T-helper 2 cell (primary cell): ENCODE measurements at places on chromosomes 12 and 14.

- no peak for DNase-seq
Measured at GRCh38 chr12:857611-858010, 91.9 kb downstream of the RAD52 start.

DNA sequence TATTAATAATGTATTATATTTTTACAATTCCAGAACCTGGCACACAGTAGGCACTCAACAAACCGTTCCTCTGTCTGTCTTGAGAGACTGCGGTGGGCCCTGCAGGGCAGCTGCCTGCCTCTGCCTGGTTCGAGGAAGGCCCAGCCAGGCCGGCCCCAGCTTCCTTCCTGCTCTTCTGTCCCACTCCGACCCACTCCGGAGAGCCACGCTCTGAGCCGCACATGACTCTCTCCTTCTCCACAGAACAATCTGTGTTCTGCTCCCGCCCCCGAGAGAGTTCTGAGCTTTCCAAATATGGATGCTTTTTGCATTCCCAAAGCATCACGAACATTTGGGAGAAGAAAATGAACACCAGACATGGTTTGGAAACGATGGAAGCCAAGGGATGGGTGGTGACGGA lies 57.3 kb downstream of the TTC7B start:
- no peak for DNase-seq

- peak; percentile 38 for DNase-seq
Measured at GRCh38 chr12:52213564-52214420, 19.3 kb upstream of the KRT7 start.

DNA sequence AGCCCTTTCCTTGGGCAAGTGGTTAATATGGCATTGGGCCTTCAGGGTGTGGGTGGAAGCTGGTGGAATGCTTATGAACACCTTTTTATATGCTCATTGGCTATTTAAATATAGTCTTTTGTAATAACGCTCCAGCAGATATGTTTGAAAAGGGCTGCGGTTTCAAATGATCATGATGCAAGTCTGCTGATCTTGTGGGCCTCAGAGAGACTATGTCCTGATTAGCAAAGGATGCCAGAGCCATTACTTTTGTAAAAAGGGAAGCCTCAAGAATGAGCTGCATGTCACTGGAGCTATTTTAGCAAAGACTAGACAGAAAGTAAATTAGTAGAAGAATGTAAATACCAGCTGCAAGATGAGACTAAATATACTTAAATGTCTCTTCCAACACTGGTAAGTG lies 200.5 kb downstream of the GXYLT1 start:
- DNase-seq: no peak

DNA sequence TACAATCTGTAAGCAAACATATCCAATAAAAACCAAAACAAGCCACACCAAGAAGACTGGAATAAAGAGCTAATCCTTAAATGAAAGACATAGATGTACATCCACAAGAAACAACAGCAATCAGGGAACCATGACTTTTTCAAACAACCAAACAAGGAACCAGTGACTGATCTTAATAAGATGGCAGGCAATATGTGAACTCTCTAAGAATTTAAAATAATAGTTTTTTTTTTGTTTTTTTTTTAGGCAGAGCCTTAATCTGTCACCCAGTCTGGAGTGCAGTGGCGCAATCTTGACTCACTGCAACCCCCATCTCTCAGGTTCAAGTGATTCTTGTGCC lies 52.9 kb upstream of the CAPRIN2 start:
- no peak for DNase-seq

- no peak for DNase-seq
Measured at GRCh38 chr12:125033288-125033687, 31.9 kb upstream of the AACS start.

DNA sequence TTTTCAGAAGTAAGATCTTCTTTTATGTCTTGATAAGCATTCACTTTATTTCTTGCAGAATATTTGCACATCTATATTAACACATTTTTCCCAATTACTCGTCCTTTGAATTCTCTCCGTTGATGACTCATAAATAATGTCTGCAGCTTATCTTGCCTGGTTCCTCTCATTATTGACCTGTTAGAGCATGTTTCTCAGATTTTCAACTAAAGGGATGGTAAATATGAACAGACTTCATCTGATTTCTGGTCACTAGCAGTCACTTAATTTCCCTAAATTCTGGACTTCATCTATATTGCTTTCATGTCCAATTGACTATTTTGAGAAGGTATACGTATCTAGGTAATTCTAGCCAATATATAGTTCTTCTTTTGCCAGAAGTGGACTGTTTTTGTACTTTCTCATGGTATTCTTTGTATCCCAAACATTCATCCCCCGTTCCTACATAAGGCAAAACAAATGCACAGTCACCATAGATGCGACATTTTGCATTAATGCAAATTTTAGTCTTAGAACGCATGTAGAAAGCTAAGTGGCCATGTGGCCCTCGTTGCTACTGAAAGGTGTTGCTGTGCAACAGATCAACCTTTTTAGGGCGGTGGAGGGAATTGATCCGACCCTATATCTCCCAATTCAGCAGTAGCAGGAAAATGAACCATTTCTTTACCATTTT lies 6.2 kb downstream of the PIK3C2G start:
- no peak for DNase-seq

- DNase-seq: no peak
Measured at GRCh38 chr12:13095266-13095995, 8.0 kb downstream of the GSG1 start.

GRCh38 chr12:5407034-5407856 lies 24.7 kb upstream of the NTF3 start:
- no peak for DNase-seq

- DNase-seq: no peak
Measured at GRCh38 chr14:31926123-31926522, 151.0 kb upstream of the ARHGAP5 start.

DNA sequence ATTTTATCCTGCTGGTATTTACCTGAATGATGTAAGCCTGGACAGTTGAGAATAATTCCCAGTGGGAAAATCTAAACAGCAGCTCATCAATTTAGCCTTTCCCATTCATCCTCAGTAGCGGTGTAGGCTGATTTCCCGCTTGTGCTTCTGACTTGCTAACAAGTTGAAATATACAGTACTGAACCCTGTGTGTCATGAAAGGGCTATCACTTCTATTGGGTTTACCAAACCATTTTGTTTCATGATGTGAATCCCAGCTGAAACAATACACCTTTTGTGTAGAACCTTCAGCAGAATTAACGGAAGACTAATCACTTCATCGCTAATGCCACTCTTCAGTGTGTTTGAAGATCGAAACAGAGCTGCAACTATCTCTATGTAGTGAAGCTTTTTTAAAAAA lies 88.4 kb downstream of the POLR3B start:
- DNase-seq: no peak

DNA sequence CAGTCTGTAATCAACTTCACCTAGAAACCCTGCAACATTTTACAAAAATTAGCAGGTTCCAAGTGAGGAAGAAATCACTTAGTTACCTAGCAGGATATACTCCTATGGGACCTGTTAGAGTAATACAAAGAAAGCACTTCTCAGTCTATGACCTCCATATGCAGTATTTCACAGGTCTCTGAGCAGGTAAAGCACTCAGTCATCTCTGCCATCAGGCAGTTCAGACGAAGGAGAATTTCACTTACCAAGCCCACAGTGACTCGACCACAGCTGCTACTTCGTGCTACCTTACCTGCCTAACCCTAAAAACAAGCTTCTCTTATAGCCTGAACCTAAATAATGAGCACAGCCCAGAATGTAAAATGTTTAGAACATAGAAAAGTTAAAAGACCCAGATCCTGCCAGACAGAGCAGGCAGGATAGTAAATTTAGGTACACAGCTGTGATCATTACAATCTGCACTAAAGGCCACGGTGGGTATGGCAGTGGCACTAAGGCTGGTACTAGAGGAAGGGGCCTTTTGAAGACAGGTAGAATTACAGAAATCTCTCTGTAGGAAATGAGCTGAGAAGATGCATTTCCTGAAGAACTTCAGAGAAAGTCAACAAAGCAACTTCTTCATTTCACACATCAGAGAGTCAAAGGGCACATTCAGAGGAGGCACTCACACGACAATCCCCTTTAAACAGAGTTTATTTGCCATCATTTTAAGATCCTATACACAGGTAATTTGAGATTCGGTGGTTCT lies 35.7 kb downstream of the DCAF5 start:
- DNase-seq: no peak

DNA sequence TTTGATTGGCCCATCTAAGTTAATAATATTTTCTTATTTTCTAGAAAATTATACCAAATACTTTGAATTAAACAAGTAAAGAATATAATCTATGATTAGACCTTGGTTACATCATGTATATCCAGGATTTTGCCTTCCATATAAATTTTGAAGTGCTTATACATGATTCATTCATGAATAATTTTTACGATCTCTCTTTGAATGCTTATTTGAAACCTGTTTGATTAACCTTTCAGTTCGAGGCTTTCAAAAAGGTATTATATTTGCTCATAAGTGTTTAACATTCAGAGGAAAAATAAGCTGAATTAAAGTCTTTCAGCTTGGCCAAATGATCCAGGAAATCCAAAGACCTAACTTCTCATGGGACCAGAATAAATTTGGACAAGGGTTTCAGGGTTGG lies 495.2 kb upstream of the GARIN6 start:
- no peak for DNase-seq

GRCh38 chr12:75269209-75269608 lies 59.6 kb upstream of the KCNC2 start:
- no peak for DNase-seq

DNA sequence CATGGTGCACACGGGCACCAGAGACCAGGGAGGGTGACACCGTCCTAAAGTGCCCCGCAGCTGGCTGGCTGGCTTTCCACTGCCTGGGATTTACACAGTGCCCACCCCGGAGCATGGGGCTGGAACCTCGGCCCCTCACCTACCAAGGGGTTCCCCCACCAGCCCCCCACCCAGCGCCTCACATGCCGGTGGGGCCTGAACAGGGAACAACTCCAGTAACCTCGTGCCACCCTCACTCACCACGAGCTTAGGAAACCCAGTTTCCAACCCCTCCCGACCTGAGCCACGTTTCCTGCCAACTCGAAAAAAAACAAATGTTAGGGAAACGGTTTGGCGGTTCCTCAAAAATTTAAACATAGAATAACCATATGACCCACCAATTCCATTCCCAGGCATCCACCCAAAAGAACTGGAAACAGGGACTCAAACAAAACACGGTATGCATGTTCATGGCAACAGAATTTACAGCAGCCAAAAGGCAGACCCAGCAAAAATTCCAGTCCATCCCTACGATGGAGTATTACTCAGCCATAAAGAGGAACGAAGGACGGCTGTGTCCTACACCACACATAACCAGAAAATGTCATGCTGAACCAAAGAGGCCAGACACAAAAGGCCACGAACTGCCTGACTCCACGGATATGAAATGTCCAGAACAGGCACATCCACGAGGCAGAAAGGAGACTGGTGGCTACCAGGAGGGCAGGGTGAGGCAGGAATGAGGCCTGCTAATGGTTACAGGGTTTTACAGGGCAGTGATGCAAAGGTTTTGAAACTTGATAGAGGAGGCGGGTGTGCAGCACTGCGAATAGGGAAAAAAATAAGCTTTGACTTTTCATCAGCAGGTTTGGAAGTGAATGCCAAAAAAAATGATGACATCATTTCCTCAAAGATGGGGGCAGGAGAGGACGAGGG lies 68.9 kb downstream of the NCOR2 start:
- no peak for DNase-seq

DNA sequence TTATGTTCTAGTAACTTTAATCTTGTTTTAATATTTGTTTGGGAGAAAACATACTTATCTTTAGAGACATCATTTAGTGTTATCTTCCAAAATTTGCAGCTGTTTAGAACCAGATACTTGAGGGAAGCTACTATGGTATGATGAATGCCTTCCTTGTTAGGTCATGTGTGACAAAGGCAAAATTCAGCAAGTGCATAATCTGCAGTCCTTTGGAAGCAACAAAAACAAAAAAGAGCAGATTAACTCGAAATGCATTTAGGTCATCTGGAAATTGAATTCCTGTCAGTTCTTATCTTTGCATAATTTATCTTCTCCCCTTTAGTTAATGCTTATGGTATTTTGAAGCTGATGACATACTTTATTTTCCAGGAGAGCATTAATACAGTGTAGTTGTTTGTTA lies 3.5 kb downstream of the FBXO34 start:
- DNase-seq: no peak

- DNase-seq: no peak
Measured at GRCh38 chr14:89175881-89176799, 240.9 kb downstream of the FOXN3 start.

- DNase-seq: no peak
Measured at GRCh38 chr12:115810122-115810901, 467.2 kb downstream of the MED13L start.

DNA sequence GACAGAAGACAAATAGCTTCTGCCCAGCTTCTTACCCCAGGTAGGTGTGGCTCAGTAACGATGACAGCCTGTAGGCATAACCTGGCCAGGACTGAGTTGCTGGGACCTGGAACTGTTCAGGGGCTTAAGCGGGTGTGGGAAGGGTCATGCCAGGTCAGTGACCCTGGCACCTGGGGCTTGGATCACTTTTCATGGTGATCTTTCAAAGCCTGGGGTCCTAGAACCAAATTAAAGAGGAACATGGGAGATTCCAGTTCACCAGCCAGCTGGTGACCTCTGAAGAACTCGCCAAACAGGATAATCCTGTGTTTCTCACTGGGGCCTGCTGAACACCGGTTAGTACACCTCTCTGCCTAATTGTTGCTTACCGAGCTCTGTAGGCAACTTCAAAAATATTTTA lies 102.6 kb upstream of the LMNTD1 start:
- no peak for DNase-seq

GRCh38 chr14:54166049-54166950 lies 209.7 kb upstream of the BMP4 start:
- DNase-seq: no peak

GRCh38 chr12:132125736-132126135 lies 18.4 kb downstream of the DDX51 start:
- no peak for DNase-seq

- DNase-seq: no peak
Measured at GRCh38 chr14:76968621-76969063, 59.9 kb downstream of the IRF2BPL start.

DNA sequence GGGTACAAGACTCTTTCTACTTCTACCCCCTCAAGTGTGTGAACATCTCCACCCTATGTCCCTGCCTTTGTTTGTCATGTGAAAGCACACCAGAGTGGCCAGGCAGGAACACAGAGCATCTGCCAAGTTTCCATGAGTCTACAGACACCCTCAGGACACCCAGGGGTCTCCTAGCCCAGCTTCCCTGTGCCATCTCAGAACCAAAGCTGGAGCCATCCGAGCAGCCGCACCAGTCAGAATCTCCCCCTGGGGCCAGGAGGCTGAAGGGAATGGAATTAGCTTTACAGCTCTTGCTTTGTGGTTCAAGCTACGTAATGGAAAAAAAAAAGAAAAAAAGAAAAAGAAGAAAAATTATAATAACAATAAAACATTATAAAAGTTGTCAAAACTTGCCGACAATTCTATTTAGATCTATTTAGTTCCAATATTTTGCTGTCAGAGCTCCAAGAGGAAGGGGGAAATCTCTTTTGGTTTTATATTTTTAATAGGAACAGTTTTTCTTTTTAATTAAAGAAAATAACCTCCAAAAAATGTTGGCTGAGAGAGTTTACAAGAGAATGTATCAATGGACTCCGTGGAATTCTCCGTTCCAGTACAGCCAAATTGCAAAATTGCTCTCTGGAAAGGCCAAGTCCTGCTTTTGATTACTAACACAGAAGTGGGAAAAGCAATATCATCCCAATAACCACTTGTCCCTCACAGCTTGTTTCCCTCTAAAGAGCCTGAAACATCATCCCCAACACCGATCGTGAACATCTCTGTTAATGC lies 37.1 kb downstream of the TBX5 start:
- no peak for DNase-seq

GRCh38 chr14:89952576-89952975 lies 2.0 kb downstream of the EFCAB11 start:
- no peak for DNase-seq

- DNase-seq: no peak
Measured at GRCh38 chr14:21711360-21711961, 37.8 kb upstream of the OR4E1 start.
